MG63 (cell line): ENCODE measurements at places on chromosomes 6 and 20. TPM values are rescaled to one million over a fixed set of nuclear protein-coding genes. Genes with fewer than 3 reads are reported as not detected.

The TNFRSF6B gene
- not detected in 2 replicates for total RNA-seq

The PNPLA1 gene
- total RNA-seq = not detected in 2 replicates

DNA sequence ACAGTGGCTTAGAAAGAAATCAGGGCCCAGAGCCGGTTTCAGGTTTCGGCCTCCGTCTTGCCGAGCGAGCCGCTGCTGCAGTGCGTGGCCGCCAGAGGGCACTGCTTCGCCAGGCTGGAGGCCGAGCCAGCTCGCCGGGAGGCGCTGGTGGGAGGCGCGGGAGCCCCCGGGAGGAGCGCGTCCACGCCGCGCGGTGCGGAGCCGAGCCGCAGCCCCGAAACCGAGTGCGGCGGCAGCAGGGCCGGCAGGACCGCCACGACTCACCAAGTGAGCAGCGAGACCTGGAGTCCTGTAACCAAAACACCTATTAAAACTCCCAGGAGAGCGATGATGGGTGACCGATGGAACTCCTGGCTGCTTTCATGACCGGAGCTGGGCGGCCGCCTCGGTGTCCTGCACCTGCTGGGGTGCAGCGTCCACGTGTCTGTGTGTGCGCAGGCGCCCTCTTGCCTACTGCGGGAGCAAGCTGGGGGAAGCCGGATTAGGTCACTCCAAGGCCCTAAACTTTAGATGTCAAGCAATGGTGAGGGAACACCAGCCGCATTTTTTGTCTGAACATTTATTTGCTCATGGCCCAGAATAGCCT lies 186.9 kb upstream of the UST start:
- DNase-seq = peak; percentile 62

GRCh38 chr20:33007376-33008335 lies at the start of gene BPIFB2:
BPIFB2 (plus strand) TSS chr20:33007704; CDS start chr20:33008575, 871 bp downstream.
- DNase-seq = no peak

GRCh38 chr6:34515473-34516387 lies 40.4 kb downstream of the SPDEF start:
- DNase-seq = no peak

DNA sequence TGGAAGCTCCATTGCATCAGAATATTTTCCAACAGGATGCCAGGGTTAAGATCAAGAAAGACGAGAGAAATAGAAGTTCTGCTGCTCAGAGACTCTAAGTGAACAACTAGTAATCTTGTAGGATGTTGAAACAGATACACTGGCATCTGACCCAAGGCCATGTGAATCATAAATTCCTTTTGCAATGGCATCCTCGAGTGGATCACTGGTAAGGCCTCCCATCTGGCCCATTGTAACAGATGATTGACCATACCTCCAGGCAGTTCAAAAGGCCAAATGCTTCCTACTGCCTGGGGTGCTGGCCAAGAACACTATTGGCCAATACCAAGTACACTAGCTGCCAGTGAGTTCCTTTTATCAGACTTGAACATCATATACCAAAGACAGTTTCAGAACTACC lies 9.9 kb upstream of the SLC17A3 start:
- DNase-seq = peak; percentile 84

GRCh38 chr20:7571521-7572055 lies 368.7 kb downstream of the HAO1 start:
- DNase-seq = no peak
